ENCODE measurements at places on chromosomes 11 and 22.

DNA sequence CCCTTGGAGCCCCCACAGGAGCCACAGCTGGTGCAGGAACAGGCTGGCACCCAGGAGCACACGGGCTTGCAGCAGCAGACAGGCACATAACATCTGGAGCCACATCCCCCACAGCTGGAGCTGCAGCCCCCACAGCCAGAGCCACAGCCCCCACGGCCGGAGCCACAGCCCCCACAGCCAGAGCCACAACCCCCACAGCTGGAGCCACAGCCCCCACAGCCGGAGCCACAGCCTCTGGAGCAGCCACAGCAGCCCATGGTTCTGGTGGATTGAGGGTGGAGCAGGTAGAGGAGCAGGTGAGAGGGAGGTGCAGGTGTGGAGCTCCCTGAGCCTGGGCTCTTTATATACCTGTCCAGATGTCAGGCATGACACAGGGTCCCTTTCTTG is at the start of gene KRTAP5-2:
TSS of gene KRTAP5-2 (minus strand) at position 301 of the 387 bp plus-strand sequence. CDS start at position 257, 44 bp downstream.
- DNase-seq = no peak

GRCh38 chr22:42519525-42520401 is at the start of gene RRP7A:
TSS of gene RRP7A (minus strand) at chr22:42519796. CDS start at chr22:42519786, 10 bp downstream.
- peak; percentile 90 for DNase-seq

GRCh38 chr22:41597635-41597953 is 8.0 kb upstream of the PMM1 start:
- DNase-seq = no peak

- DNase-seq = no peak
Observed at GRCh38 chr11:86463955-86464354, 89.3 kb downstream of the CCDC81 start.

DNA sequence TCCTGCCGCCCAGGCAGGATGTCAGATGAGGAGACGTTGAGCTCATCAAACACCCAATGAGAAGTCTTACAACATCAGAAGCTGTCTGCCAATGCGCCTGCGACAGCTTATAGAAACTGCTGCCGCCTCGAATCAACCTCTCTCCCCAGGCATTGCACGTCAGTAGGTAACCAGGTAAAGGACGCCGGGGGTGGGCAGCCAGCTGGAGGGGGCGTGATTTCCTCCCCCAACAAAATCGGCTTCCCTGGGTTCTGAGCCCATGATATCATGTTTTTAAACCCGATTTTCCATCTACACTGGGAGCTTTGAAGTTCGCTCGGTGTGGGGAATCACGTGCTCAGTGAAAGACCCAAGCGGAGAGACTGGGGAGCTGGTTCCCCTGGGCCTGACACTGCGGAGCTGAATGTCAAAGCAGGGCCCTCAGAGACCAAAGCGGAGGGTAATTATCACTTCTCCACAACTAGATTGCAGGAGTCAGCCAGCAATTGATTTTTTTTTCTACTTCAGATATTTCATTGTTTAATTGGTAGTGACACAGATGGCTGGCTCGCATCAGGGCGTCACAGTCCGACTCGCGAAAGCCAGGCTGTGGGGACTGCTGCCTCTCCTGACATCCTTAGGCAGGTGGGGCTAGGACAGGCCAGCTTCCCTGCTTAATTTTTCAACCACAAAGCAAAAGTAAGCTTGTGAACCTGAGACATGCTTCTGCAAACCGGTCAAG is 15.4 kb downstream of the FAM83F start:
- peak; percentile 34 for DNase-seq

GRCh38 chr22:45240104-45240809 is 437 bp downstream of the KIAA0930 start:
- DNase-seq = peak; percentile 53

DNA sequence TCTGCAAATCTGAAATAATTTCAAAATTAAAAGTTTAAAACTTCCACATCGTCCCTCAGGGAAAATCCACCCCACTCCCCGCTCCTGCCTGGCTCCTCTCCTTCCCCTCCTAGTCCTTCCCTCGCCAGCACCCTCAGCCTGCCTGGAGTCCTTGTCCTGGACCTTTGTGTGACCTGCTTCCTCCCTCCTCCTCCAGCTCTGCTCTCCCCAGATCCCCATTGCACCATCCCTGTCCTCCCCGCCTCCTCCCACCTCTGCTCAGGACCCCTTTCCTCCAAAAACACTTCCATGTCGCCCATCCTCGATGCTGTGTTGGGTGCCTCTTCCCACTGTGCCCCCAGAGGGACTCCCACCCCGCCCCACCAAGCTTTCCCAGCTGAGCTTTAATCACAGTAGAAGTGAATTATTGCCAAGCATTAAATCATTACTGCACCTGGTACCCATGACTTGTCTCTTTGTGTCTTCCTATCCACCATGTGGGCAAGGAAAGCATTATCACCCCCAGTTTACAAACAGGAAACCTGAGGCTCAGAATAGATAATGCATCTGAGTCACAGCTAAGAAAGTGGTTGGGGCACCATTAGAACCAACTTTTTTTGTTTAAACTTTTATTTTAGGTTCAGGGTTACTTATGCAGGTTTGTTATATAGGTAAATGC is 2.4 kb upstream of the ZP1 start:
- no peak for DNase-seq

GRCh38 chr22:22811016-22812009 is 76.3 kb upstream of the IGLL5 start:
- no peak for DNase-seq

DNA sequence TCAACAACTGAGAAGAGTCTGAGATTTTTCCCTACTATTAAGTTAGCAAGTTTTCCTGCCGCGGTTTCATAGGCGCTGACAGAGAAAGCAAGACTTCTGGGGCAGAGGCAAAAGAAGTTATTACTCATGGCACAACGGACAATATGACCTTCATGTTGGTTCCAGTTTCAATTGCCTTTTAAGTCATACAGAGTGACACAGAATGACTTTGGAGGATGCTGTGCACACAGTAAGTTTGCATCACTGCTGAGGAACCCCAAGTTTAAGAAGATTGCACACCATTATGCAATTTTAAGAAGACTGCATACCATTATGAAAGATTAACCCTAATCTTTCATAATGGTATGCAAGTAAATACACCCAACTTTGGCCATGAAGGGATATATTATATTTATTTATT is 626.5 kb upstream of the CHORDC1 start:
- no peak for DNase-seq

DNA sequence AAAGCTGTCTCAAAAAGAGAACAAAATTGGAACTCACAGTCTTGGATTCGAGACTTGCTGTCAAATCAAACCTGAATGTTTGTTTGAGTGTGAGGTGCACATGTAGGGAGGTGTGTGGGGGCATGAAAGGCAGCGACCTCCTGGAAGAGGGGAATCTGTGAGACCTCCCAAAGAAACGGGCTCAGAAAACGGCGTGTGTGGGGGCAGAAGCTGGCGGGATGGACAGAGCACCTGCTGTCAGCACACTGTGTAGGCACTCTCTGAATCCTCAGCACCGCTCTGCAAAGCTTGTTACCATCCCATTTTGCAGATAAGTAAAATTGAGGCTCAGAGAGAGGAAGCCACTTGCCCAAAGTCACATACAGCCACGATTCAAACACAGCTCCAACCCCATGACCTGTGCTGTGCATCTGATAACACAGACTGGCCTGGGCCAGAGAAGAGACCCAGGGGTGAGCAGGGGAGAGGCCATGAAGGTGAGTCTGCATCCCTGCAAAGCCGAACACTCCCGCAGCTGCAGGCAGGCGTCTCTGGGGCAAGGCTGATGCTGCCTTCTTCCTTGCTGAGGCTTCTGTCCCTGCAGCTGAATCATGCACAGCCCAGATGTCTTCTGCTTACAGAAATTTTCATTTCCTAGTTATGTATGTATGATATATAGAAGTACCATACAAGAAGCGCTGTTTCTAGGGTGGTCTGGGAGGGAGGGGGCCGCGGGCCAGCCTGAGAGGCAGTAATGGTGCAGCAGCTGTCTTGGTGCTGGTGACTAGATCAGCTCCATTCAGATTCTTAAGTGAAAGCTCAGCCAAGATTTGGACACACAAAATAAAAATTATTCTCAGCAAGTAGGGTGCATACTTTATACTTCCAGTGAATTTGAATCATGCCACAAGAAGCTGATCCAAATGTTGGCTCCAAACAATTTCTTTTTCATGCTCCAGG is 67.3 kb upstream of the SHISAL1 start:
- no peak for DNase-seq

DNA sequence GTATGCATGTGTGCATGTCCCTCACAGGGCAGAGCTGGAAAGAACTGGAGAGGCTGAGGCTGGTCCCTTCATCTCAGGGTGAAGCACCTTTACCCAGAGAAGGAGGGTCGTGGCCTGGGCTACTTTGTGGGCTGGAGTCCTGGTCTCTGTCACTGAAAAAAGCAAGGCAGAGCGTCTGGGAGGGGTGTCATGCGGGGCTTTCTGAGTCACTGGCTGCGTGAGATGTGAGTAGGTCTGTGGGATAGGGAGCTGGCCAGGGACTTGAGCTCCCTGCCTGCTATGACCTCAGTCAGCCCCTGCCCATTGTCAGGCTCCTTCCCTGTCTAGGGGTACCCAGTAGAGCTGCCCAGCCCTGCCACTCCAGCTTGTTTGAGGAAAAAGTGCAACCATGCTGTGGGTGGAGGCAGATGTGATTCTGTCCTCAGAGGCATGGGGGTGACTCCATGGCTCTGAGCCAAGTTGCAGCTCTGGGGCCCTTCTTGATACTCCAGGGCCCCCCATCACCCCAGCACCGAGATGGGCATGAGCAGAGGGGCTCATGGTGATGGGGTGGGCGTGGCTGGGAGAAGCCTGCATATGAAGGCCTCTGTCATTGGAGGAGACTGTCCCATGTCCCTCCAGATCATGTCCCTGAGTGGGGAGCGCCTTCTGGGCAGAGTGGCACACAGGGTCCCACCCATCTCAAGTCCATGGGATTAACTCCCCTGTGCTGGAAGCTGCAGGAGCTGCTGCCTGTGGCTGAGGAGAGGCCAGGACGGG is 27.8 kb downstream of the KCNQ1 start:
- no peak for DNase-seq

- no peak for DNase-seq
Observed at GRCh38 chr11:19392321-19392720, 151.6 kb upstream of the E2F8 start.

GRCh38 chr11:81979448-81979847 is 754.2 kb downstream of the FAM181B start:
- DNase-seq = no peak

DNA sequence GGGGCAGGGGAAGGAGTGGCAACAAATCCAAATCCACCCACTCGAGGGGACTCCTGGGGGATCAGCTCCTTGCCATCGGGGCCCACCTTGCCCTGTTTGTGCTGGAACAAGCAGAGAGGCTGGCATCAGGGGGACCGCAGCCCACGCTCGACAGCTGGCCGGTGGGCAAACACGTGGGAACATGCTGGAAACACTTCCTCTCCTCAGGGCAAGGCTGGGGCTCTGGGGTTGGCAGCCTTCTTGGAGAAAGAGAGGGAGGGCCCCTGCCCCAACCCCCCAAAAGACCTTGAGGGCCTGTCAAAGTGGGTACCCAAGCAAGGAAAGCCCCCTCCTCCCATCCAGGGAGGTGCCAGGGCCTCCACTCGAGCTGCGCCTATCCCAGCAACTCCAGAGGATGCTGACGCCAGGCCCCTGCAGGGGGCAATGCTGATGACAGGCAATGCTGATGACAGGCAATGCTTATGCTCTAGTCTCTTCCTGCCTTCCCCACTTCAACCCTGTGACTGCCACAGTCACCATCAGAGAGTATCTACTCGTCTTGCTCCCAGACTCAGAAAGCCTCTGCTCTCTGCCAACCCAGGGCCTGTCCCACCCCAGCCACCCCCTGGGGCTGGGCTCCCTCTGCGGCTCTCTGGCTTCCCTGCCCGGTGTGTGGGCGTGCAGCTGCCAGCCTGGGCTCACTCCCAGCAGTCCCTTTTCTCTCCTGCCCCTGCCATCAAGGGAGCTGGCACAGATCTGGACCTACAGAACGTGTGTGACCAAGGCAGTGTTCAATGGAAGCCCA is 6.0 kb downstream of the ESS2 start:
- DNase-seq = no peak

- no peak for DNase-seq
Observed at GRCh38 chr22:29388759-29389090, 355 bp upstream of the AP1B1 start.

- DNase-seq = no peak
Observed at GRCh38 chr11:87359401-87359800, 321.7 kb downstream of the TMEM135 start.

- DNase-seq = no peak
Observed at GRCh38 chr11:32219320-32219719, 128.4 kb downstream of the RCN1 start.

DNA sequence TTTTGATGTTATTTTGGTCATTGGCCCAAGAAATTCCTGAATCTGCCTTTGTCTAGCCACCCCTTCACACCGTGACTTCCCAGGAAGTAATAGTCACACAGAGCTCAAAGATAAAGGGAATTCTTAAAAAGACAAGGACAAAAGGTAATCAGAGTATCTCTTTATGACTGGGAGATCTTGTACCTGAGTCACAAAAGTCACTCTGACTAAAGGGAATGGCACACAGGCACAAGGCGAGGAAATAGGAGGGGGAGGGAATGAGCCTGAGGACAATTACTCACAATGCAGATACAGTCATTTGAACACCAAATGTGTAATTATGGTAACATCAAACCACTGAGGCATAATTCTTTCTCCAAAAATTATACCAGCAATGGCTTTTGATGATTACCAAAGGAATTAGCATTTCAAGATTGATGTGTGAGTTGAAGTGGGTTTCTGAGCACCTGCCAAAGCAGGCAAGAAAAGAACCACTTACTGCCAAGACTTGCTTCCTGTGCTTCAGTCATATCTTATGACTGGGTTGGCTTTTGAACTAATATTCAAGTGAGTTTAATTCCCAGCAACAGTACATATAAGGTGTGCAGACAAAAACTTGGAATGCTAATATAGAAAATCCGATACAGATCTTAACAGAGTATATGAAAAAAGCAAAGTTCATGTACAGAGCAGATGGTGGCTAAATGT is 856.4 kb downstream of the LRRC4C start:
- no peak for DNase-seq

DNA sequence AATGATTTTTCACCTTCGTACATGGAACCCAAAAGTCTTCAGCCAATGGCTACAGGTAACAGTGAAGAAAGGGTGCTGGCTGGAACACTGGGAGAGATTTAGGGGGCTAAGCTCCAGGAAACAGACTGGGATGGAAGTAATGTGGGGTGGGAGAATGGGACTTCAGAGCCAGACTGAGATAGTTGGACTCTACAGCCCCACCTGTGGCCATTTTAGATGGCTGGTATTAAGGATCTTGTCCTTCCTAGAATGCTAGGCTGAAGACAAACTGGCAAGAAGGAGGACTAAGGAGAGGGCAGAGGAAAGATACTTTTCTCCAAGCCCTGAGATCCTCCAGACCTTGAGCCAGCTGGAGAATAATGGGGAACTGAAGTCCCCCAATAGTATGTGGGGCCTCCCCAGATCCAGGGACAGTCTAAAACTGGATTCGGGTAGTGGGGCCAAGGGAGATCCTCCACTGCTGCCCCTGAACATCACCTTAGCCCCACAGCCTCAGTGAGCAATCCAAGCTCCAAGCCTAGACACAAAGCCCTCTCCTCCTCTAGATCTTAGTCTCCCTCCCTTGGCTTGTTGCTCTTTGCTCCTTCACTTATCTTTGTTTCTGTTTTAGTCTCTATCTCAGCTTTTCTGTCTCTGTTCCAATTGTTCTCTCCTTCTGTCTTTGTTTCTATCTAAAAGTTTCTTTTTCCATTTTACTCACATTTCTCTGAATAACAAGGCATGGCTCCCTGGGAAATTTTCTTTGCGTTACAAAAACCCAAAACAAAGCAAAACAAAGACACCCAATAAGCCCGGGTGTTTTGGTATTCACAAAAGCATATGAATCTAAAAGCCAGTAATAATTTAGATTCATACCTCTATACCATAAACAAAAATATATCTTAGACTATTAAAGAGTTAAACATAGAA is 16.2 kb upstream of the RRAS2 start:
- no peak for DNase-seq

- DNase-seq = no peak
Observed at GRCh38 chr22:33461698-33462434, 403.7 kb upstream of the SYN3 start.

- no peak for DNase-seq
Observed at GRCh38 chr11:92885600-92885999, 83.9 kb upstream of the MTNR1B start.

All from stimulated activated CD4-positive, alpha-beta T cell treated with anti-CD3 and anti-CD28 coated beads, Interleukin-15, amount 100 ng/mL, for 24 hours (primary cell).